ENCODE measurements at places on chromosomes 12 and 14. TPM values are rescaled to one million over a fixed set of nuclear protein-coding genes. Genes with fewer than 3 reads are reported as not detected.

KRT77 gene
- not detected for total RNA-seq

CLEC14A gene
- total RNA-seq, result not detected

GALNT4 gene
- 5.1 TPM for total RNA-seq

ASIC1 gene
- total RNA-seq, result 4.8 TPM

SLC25A47 gene
- total RNA-seq, result not detected

WNT1 gene
- total RNA-seq, result not detected

PTPN21 gene
- total RNA-seq, result 8.9 TPM

GALNT9 gene
- total RNA-seq, result 7.1 TPM

CCDC91 gene
- total RNA-seq, result 23.3 TPM

TCL1B gene
- not detected for total RNA-seq

RBP5 gene
- not detected for total RNA-seq

INHBC gene
- not detected for total RNA-seq

SOAT2 gene
- total RNA-seq, result 0.24 TPM

PTPRR gene
- total RNA-seq, result 0.17 TPM

HOTAIR gene
- 0.24 TPM for total RNA-seq

RAPGEF3 gene
- 0.57 TPM for total RNA-seq

GLTP gene
- total RNA-seq, result 19.3 TPM

KRT79 gene
- not detected for total RNA-seq

TMEM253 gene
- 0.80 TPM for total RNA-seq

SOCS2 gene
- 26.8 TPM for total RNA-seq
